ENCODE measurements at places on chromosomes 6 and 20.

- DNase-seq, result no peak
These were observed 65.0 kb downstream of the FAM120B start for GRCh38 chr6:170371588-170371987.

DNA sequence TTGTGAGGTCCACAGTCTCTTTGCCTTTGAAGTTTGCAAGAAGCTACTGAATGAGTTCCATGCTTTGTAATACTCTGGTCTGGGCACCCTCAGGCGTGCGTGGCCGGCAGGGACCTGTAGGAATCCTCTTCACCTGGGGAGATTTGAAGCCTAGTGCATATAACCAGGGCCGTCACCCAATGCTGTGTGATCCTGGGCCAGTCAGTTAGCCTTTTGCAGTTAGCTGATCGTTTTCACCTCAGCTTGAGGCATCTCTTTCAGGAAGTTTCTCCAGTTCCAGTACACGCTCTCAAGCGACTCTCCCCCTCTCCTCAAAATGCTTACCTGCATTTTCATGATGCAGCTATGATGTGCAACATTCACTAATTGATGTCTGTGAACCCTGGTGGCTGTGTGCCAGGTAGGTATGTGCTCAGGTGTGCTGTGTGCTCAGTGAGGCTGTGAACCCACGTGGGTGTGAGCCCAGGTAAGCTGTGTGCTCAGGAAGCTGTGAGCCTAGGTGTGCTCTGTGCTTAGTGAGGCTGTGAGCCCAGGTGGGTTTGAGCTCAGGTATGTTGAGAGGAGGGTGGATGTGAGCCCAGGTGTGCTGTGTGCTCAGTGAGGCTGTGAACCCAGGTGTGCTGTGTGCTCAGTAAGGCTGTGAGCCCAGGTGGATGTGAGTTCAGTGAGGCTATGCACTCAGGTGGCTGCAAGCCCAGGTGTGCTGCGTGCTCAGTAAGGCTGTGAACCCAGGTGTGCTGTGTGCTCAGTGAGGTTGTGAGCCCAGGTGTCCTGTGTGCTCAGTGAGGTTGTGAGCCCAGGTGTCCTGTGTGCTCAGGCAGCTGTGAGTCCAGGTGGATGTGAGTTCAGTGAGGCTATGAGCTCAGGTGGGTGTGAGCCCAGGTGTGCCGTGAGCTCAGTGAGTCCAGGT lies 120.4 kb downstream of the PHACTR3 start:
- no peak for DNase-seq

GRCh38 chr6:125346201-125346925 lies 44.6 kb upstream of the HDDC2 start:
- no peak for DNase-seq

DNA sequence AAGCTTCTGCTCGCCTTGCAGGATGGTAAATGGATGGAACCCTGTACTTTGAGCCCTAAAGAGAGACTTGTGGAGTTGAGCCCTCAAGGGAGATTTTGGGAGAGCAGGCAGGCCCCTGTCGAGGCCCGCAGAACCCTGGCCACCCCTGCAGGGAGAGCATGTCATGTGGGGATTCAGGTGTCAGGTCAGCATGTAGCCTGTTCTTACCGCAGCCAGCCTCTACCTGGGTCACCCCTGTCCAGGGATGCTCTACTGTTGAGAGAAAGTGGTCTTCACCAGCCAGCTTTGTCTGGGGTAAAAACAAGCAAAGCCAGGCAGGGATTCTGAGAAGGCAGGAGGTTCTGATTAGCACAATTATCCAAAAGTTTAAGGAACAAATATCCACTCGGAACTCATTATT lies 55.6 kb upstream of the PROKR2 start:
- no peak for DNase-seq

DNA sequence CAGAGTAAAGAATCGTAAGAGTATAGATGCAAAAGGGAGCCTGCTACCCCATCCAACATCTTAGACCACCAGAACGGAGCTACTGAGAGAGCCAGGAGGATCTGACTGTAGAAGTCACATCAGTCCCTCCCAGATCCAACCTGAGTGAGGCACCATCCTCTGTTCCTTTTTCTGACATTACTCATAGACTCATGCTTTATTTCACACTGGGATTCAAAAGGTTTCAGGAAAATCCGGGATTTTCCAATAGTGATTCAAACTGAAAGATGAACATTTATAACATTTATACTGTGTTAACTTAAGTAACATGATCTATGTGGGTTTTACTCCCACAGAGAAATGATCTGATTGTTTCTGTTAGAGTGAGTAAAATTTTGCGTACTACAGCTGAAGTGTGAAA lies 868.6 kb upstream of the GJE1 start:
- DNase-seq, result no peak

GRCh38 chr6:17120019-17120418 lies 18.2 kb downstream of the STMND1 start:
- DNase-seq, result no peak

All from urothelium cell line (cell line).